Left ventricle myocardium superior (tissue), 1 donor: ENCODE measurements at places on chromosomes 16 and 17. TPM values are rescaled to one million over a fixed set of nuclear protein-coding genes. Genes with fewer than 3 reads are reported as not detected.

The ABCC12 gene
- not detected for total RNA-seq

The TP53TG3 gene
- total RNA-seq = 0.77 TPM

The HNF1B gene
- total RNA-seq = not detected

DNA sequence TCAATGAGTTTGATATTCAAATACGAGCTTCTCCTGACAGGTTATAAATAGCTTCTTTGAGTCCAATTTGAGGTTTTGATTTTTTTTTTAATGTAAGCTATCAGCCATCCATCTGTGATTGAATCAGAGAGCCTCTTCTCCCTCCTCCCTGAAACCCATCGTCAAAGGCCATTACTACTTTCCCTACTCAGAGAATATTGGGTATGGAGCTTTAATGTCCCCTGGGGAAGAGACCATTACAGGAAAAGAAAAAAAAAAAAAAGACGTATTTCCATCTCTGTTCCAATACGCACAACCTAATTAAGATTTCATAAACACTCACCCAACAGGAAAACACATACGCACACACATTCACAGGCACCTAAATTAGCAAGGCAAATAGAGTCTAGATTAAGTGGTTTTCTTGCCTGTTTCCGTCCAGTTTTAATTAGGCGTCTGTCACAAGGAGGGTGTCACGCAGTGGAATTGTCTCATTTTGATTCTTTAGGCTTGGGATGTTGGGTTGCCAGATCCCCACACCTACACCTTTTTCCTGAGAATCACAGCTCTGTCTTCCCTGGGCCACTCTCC lies 194.3 kb upstream of the RPL38 start:
- no peak for DNase-seq

DNA sequence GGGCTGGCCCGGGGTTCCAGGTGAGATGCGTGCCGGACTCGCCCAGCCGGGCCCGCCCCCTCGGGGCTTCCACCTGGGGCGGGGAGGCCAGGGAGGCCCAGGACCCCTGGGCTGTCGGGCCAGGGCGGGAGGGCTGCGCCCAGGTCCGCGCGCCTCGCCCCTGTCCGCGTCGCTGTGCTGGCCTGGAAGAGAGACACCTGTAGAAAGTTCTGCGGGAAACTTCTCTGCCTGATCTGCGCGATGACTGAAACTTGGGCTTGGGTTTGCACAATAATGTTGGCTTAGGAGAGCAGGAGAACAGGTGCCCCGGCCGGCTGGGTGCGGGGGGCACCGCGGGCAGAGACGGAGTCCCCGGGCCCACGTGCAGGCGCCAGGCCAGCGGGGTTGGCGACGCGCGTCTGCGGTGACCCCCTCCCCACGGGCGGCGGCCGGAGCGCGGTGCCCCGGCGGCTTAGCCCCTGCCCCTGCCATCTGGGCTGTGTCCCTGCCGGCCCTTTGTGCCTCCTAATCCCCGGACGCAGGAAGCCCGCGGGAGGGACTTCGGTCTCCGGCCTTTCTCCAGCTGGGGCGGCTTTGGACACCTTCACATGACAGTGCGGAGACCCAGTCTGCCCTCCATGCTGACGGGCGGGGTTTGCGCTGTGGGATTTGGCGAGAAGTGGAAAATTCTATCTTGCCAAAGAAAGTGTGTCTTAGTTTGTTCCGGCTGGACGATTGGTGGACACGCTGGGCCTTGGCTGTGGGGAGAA lies 483 bp downstream of the LLGL2 start:
- DNase-seq = no peak

DNA sequence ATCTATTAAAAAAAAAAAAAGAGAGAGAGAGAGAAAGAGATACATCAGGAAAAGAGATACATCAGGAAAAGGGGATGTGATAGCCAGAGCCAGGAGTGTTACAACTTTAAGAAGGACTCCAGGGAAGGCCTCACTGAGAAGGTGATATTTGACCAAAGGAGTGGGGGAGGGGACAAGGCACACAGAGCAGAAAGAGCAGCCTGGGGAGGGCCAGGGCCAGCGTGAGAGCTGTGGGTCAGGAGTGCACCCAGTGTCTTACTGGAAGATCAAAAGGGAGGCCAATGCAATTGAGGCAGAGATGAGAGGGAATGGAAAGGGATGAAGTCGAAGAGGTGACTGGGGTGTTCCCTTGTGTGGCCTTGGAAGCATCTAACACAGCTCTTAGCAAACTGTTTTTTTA lies 7.7 kb downstream of the ASPHD1 start:
- DNase-seq = no peak

GRCh38 chr16:66491716-66492064 lies 58.2 kb downstream of the TK2 start:
- no peak for DNase-seq

DNA sequence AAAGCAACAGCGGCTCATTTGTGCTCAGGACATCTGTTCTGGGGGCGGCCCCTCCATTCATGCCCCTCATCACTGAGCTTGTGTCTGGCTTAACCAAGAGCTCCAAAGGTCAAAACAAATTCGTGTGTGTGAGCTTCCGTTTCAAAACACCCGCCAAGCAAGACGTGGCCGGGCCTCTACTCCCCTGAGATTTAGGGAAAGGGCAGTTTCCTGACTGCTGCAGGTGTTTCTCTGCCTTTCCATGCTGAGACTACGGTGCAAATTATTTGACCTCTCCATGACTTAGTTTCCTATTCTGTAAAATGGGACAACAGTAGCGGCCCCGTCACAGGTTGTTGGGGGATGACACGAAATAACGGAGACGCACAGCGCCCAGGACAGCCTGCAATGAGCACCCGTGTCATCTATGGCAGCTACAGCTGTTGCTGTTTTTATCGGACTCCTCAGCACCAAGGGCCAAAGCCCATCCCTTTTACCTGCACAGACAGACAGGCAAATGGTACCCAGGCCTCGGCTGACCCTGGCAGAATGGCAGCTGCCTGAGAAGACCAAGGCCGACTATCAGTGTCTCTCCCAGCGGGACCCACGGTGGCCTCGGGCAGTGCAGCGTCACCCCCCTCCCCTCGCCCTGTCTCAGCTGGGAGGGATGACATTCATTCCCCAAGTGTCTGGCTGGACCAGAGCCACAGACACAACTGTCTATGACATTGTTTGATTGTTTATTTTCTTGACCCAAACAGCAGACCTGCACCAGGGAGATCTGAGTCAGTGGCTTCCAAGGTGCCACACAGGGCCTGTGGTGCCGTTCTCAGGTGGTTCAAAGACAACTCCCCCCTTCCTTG lies 50.7 kb upstream of the DOC2B start:
- DNase-seq = peak; percentile 19

DNA sequence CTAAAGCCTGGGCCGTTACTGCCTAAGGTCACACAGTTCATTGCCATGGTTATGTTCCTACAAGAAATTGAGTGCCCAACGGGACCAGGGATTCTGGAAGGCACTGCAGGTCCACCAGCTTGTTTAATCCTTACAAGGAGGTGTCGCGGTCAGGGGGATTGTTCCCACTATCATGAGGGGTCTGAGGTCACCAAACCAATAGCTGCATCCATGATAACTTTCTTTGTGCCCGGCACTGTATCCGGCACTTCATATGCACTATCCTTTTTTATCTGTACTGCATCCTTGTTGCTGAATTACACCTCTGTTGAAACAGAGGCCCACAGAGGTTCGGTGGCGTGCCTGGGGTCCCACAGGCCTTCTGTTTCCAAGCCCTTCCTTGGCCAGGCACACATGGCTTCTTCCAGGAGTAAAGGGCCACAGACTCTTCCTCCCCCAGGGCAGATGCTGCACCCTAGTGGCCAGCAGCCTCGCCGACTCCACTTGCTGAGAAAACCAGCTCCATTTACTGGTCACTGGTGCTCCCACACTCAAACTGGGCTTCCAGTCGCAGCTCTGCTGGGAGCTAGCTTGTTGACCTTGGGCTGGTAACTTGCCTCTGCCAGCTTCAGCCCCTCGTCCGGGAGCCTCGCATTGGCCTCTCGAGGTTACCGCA lies 82.0 kb upstream of the PLCG2 start:
- DNase-seq = peak; percentile 60

- no peak for DNase-seq
Measured at GRCh38 chr17:49585422-49586027, 9.9 kb downstream of the NXPH3 start.

- DNase-seq = no peak
Measured at GRCh38 chr17:80507965-80508364, 31.6 kb upstream of the NPTX1 start.

The RCVRN gene
- 0.12 TPM for total RNA-seq

The BIRC5 gene
- total RNA-seq = 0.69 TPM

The KAT7 gene
- 52.8 TPM for total RNA-seq

The RDM1 gene
- total RNA-seq = not detected

DNA sequence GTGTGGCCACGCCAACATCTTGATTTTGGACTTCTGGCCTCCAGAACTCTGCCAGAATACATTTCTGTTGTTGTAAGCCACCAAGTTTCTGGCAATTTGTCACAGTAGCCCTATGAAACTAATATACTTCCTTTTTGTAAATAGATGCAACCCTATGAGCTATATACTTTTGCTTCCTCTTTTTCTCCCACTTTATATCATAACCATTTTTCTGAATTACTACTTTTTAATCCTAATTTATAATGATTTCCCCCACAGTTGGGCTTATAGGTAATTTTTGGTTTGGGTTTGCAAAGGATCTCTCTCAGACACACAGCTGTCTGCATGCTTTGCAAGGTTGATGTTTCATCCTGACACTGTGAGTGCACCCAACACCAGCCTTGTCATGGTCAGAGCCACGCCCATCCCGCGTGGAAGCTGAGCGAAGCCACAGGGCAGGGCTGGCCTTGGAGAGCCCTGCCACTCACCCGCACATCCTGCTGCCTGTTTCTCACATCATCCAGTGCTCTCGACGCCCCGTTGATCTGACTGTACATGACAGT lies 5.8 kb downstream of the TRIM25 start:
- peak; percentile 72 for DNase-seq

DNA sequence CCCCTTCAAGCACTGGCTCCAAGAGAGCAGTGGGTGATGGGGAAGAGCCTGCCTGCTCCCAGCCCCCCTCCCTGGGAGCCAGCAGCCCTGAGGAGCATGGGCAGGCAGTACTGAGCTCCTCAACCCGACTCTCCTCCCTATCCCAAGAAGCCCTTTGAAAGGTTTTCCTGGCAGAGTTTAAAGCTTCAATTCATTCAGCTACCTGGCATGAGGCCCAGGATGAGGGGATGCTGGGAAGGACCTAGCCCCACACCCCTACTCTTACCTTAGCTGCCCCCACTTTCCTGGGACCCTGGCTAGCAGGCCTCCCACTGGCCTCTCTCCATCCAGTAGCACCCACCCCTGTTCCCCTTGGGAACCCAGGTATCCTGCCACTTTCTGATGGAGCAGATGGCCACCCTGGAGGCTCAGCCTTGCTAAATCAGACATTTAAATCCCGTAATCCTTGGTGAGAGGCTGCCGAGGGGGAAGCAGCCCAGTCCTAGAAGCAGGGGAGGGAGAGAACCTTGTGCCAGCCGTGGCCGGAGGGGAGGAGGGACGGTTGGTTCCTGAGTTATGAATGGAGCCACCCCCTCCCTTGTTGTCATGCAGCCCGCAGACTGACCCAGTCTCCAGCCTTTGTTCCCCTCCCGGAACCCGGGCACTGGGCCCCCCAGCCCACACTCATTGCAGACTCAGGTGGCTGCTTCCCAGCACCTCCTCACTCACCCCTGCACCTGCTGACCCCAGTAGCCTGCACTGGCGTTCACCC lies 17.1 kb downstream of the ATP1B2 start:
- no peak for DNase-seq

The SCARF1 gene
- 13.1 TPM for total RNA-seq

DNA sequence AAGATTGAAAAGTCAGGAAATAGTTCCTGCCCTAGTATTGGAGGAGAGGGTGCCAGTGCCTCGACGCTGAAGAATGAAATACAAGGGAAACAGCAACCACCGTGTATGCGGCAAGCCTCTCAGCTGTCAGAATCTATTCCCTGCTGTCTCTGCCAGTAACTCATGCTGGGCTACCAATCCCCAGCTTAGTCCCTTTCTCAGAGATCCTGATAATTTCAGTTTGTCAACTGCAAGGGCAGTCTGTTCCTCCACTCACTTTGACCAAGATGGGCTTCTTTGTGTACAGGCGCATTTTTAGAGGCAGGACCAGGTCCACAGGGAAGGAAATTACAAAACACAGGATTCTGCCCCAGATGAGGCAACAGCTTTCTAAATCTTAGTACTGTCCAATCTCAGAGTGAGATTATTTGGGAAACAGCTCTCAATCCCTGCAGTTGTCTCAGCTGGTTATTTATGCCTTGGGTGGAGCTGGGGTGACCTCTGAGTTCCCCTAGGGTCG lies 1.3 kb downstream of the NQO1 start:
- no peak for DNase-seq

GRCh38 chr16:1481906-1482835 lies 6.6 kb downstream of the PTX4 start:
- DNase-seq = no peak
